ENCODE measurements at places on chromosomes 11 and 22.

GRCh38 chr11:103370076-103370475 is 260.9 kb downstream of the DYNC2H1 start:
- no peak for DNase-seq

GRCh38 chr11:36258730-36259360 is 30.4 kb downstream of the COMMD9 start:
- DNase-seq, result no peak

DNA sequence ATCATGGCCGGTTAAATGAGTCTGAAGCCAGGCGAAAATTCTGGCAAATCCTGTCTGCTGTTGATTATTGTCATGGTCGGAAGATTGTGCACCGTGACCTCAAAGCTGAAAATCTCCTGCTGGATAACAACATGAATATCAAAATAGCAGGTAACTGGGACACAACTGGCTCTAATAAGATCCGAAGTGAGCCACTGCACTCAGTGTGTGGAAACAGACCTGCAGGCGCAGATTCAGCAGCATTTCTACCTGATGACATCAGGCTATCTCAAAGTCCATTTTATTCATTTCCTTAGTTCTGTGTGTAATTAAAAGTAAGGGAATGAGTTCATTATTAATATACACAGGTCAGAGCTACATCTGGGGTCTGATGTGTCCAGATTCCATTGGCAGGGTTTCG is 78.2 kb downstream of the PPP2R1B start:
- DNase-seq, result no peak

DNA sequence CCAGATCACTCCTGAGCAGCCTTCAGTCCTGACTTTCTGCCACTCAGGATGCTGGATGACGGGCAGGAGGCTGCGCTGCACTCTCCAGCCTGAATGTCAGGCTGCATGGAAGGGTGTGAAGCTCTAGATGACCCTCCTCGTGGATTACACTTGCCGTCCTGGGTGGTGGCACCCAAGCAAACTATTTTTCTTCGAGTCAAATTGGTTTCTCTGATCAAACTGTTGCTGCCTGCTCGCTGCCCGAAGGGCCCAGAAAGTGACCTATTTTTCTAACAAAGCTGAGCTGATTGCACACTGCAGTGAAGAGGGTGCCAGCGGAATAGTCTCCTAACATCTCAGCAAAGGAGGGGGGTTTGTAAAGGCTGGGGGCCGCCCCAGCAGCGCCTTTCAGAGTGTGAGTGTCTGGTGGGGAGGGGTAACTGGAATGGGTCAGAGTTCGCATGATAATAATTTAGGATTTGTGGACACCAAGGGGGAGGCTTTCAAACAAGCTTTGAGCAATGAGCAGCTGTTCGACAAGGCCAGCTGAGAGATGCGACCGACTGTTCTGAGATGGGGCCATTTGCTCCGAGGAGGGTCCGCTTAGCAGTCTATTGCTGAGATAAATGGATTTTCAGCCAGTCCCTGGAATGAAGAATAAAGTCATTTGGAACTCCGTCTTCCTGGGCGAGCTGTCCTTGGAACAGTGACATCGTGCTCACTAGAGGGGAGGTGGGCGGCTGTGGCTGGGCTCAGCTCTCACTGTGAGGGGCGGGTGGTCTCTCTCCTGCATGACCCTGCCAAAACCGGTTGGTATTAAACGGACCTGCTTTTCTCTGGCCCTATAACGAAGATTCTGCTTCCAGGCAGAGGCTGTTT is 537.6 kb downstream of the BRD1 start:
- no peak for DNase-seq

DNA sequence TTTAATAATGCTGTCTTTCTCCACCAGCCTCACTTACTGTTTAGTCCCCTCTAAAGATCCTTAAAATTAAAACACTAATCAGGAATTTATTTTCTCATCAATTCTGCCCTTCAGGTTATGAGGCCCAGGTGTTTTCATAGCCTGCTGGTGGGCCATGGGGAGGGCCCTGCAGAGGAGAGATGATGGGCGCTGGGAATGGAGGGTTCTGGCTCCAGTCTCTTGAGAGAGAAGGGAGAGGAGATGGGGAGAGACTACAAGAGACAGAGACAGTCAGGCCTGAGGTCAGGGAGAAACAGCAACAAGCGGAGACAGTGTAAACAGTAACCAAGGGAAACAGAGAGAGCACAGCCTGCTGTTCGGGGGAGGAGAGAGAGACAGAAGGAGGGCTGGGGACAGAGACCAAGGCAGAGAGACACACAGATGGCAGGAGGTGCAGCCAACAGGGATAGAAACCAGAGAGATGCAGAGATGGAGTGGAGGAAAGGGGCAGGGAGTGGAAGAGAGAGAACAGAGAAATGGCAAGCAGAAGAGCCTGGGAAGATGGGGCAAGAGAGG is 187.3 kb upstream of the SYT13 start:
- DNase-seq, result no peak

DNA sequence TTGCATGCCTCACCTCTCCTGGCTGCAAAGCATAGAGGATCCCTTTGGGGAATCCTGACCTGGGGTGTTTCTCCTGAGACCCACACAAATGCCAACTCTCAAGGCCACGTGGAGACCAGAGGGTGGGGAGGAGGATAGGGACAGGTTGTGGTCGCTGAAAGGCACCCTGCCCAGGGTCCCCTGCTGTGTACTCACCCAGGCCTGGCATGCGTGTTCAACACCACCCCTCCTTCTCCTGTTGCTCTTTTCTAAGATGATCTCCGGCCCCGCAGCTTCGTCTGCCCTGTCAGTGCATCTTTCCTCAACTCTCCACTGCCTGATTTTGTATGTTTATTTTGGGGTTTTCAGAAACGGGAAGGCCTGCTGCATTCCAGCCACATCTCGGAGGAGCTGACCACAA is 44.6 kb upstream of the PARVG start:
- DNase-seq, result no peak

DNA sequence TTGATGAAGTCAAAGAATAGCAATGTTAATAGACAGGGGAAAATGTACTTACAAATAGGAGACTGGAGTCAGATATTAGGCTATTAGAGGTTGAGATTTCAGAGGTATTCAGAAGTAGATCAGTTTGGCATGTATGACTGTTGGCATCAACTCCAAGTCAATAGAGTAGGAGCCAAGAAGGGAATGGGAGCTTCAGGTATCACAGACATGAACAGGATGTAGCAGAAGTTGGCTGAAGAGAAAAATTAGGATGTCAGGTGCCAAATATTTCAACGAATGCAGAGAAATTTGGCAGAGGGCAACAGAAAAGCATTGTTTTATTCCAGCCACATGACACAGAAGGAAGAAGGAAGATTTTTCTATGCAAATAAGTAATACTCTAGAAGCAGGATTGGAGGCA is 69.7 kb downstream of the GLYATL1 start:
- no peak for DNase-seq

- no peak for DNase-seq
Measured at GRCh38 chr11:124878759-124879492, 13.7 kb downstream of the ROBO3 start.

DNA sequence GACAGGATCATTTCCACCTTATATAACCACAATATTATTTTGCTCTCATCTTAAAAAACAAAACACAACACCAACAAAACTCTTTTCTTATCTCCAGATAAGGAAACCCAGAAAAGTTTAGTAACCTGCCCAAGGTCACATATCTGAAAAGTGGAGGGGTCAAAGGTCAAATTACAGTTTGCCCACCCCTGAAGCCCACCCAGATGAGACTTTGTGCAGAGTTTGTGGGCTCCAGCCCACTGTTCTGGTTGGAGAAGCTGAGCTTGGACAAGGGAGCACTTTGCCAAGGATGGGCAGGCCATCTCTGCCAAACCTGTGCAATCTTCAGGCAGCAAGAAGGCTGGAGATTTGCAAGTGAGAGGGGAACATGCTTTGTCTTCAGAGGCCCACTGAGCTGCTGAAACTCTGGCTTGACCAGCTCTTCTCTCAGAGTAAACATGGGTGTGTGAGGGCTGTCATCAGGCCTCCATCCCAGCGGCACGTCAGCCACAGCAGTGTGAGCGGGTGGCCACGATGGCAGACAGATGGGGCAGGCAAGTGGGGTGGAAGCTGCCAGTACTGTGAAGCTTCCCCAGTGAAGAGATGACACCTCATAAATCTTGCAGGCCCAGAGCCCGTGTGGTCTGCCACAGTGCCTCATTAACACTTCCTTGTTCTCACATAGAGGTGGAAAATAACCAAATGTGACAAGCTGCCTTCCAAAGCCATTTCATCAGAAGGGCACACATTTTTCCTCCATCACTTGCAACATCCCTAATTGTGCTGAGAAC is 111.8 kb downstream of the CCDC81 start:
- no peak for DNase-seq

DNA sequence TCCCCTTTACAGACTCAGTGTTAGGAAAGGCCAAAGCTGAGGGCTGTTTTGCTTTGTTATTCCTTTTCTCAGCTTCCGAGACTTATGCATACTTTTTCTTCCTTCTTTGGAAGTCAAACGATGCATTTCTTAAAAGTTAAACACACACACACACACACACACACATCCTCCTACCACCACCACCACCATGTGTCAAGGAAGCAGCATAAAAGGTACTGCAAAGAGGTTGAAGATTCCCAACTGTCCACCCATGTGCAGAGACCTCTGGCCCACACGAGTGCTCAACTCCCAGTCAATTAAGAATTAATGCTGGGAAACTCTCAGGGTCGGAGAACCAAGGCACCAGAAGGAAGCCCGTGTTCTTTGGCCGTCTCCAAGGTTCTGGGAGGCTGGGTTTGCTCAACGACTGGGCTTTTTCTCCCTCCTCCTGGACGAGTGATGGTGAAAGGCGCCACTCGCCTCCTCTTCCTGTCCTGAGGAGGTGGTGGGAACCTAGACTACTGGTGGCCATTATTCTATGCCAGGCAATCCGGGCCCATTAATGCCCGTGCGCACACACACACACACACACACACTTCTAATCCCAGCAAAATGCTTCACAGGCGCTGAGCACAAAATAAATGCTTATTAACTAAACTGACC is 15.1 kb downstream of the MN1 start:
- no peak for DNase-seq

DNA sequence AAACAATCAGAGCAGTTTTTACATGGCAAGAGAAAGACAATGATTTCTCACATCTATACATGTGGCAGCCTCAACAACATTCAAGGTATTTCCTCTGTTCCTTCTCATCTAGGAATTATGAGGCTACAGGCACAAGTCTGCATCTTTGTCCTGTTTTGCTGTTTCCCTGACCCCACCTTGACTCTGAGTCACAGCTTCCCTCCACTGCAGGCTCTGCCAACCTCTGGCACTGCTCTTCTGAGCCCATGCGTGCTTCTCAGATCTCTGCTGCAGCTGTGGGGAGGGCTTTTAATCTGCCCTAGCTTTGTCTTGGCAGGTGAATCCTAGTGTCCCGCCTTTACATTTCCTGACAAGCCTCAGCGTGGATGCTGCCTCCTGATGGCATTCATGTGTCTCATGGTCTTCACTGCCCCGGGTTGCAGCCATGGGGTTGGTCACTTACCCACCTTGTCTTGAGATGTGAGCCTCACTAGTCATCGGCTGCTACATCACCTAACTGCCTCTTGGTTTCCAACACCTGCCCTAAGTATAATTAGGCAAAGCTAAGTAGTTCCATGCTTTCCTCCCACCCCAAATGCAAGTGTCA is 578.5 kb downstream of the TBC1D22A start:
- no peak for DNase-seq

DNA sequence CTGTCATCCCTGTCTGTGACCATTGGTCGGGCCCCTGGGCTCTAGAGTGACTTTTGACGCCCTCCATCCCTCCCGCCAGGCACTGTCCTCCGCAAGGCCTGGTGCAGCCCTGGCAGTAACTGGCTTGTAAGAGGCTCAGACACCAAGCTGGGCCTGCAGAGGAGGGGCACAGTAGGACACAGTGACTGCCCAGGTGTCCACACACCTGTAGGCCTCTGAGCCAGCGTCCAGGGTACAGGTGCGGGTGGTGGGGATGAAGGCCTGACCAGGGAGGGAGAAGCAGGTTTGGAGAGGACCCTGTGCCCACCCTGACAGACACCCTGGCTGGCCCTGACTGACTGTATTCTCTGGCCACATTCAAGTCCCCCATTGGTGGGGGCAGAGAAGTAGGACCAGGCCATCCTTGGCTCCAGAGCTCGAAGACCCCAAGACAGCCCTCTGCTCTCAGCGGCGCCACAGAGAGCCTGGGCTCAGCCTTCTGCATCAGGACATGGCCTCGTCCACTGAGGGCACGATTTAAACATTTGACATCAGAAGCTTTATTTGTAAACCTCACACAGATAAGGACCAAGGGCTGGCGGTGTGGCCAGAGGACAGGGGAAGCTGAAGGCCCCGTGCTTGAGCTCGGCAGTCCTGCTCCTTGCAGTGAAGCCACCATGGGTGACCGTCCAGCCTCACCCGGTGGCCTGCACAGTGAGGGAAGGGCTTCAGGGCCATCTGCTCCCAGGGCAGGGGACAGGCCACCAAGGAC is 31.4 kb downstream of the PPIL2 start:
- no peak for DNase-seq

- no peak for DNase-seq
Measured at GRCh38 chr22:38819387-38819940, 24.4 kb downstream of the NPTXR start.

DNA sequence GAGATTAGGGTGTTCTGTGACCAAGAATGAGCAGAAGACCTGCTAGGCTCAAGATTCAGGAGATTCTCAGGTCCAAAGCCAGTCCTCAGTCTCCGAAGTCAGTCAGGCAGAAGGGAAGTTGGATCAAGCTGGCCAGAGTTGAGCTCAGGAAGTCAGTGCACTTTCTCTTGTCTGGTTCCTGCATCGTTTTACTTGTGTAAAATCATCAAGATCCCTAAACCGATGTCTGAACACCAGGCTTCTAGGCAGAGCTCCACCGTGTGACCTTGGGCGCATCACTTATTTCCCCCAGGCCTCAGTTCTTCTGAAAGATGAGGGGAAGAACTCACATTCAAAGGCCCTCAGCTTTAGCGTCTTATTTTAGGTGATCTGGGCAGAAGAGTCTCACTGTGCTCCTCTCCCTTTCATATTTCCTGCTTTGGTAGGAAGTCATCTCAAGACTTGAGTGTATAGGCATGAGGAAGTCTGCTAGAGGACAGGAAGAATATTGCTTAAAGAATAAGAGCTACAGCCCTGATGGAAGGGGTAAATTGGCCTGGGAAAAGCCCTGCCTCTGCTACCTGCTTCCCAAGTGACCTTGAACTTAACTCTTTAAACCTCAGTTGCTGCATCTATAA is 20.2 kb downstream of the NF2 start:
- DNase-seq, result no peak

- DNase-seq, result no peak
Measured at GRCh38 chr22:45510376-45511232, 7.9 kb downstream of the FBLN1 start.

DNA sequence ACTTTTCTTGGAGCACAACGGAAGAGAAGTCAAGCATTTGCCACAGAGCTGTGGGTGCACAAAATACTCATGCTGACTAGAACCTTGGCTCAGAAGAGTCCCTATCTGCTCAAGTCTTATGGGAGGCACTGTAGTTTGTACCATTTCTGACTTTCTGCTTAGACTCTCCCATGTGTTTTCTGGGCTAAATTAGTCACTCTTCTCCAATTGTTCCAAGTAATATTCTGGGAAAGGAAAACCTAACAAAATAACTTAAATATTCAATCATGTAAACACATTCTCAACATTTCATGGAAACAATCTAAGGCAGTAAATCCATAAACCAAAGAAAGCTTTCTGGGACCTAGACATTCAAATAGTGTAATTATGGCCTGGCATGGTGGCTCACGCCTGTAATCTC is 220.7 kb downstream of the SWAP70 start:
- DNase-seq, result no peak
